ENCODE measurements at places on chromosomes 12 and 14.

DNA sequence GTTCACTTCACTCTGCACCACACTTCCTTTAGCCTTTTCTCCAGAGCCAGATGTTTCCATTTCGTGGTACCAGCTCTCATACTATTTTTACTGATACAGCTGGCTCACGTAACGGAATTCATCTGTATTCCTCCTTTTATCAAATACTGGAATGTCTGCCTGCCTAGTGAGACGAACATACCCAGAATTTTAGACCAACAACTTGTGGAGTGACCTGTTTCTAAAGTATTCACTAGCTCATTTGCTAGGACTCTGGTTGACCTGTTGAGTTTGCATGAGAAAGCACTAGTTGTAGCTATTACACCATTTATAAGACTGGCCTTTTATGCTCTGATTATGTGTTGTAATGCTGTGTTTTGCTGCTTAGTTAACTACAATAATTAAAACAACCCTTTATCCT lies 22.6 kb downstream of the KCNA5 start:
- no peak for DNase-seq

DNA sequence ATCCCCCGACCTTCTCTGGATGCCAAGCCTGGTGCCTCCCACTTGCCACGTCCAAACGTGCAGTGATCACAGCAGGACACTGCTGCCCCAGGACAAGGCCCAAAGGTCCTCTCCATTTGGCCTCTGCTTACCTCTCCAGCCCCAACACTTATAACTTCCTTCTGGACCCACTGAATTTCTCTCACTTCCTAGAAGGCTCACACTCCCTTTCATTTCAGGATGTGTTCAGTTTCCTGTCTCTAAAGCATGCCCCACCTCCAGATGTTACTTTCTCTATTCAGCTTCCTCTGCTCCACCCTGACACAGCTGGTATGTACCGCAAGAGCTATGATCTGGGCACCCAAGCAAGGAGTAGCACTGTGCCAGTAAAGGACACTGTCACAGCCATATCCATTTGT lies 33.0 kb downstream of the CDKL1 start:
- DNase-seq, result no peak

DNA sequence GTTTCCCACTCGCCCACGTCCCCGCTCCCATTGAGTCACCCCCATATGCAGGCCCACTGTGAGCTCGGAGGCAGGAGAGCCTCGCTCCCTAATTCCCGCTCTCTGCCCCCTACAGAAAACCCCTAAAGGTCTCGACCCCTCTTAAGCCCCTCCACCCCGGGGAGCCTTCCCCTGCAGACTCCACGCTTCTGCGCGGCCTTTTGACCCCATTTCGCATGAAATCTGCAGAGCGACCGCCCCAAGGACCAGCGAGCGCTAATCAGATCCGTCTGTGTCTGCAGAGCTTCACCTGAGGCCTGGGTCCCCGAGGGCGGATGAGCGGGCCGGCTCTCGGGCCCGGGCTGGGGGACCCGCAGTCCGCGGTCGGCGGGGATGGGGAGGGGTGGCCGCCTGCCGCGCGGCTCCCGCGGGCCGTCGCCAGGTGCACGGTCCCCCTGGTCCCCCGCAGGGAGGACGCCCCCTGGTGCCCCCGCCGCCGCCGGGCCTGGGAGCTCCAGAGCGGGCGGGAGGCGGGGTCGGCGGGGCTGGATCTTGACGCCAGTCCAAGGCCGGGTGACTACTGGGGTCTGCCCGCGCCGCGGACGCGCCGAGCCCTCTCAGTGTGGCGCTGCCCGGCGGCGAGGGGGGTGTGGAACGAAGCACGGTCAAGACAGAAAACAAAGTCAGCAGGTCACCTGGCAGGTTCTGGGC lies 10.1 kb downstream of the BMP4 start:
- DNase-seq, result peak; percentile 51

- no peak for DNase-seq
Observed at GRCh38 chr14:58635091-58635830, 2.5 kb upstream of the DACT1 start.

- DNase-seq, result no peak
Observed at GRCh38 chr12:49410818-49411217, 43.6 kb downstream of the SPATS2 start.

DNA sequence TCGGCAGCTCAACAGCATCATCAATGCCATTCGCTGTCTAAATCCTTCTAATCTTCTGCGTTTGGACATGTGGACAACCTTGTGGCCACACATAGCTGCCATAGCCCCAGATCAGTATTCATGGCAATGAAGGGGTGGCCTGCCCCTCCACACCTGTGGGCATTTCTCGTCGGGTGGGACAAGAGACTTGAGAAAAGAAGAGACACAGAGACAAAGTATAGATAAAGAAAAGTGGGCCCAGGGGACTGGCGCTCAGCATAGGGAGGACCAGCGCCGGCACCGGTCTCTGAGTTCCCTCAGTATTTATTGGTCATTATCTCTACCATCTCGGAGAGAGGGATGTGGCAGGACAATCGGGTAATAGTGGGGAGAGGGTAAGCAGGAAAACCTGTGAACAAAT lies 42.3 kb downstream of the MAGOHB start:
- no peak for DNase-seq

- DNase-seq, result no peak
Observed at GRCh38 chr14:99529899-99530298, 48.7 kb downstream of the CCNK start.

DNA sequence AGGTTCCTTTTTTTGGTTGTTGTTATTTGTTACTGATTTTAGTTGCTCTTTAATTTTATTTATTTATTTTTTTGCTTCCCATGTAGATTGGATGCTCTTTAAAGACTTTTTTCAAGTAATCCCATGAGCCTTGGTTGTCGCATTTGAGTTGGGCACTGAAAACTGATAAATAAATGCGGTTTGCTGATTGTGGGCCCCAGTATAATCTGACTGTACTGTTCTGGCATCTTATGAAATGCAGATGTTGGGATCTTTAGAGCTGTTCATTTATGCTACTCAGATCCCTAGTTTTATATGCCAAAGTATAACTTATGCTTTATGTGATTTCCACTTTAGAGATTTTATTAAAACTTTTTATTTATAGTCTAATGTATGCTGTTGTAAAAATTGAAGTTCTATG lies 33.3 kb downstream of the WNK1 start:
- DNase-seq, result no peak

- DNase-seq, result no peak
Observed at GRCh38 chr12:103994235-103994634, 28.6 kb downstream of the TDG start.

- DNase-seq, result no peak
Observed at GRCh38 chr12:117561990-117562389, 200.6 kb upstream of the NOS1 start.

DNA sequence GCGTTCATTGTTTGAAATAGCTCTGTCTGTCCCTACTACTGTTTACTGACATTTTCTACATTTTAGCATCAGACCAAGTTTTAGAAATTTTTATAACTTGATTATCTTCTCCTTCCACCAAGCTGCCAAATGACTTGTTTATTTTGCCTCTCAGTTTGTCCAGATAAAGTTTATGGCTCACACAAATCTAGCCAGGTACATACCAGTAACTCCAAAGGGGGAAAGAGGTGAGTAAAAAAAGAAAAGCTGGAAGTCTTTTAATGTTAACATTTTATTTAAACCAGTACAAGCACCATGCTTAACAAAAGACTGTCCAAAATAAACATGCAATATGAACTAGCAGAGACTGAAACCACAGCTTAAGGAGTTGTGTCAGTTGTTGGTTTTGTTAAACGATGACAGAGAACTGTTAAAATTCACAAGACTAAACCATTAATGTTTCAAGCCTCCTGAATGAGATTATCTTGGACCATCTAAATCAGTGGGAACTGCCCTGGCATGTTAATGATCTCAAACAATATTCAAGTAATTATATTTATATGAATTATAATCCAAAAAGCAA lies 14.5 kb downstream of the GMFB start:
- DNase-seq, result no peak

DNA sequence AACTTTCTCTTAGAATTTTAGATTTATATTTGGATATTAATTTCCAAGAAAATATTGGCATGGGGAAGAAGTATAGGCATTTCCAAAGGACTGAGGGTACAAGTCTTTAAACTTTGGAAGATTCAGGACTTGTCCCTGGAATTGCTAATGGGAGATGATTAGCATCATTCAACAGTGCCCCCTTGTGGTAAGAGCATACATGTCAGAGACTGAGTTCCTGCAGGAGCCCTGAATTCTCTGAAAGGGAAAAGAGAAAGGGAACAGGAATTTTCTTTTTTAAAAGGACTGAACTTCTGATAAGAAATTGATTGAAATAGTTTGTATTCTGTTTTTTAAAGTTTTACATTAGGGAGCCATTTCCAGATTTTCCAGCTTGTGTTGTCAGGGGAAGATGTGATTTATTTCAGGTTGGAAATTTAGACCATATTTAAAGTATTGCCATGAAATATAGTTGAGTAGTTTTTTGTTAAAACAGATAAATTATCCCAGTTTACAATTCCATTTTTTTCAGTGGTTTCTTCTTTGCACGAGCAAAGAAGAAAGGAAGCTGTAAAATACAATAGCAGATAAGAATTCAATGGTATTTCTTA lies 44.0 kb upstream of the REP15 start:
- peak; percentile 54 for DNase-seq

DNA sequence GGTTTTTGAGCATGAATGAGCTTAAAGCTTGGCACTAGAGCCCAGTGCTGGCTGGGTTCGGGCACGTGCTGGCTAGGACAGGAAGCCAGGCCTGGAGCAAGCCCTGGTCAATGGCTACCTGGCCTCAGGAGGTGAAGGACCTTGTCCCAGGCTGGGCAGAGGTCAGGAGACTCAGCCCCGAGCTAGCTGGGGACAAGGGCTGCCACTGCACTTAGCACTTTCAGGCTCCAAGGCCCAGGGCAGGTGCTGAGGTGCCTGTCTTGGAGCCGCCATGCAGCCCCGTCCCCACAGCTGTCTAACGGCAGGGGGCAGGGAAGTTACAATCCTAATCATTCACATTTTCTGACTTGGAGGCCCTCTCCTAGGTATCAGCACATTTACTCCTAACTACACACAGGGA lies 4.3 kb upstream of the AQP6 start:
- peak; percentile 8 for DNase-seq

- DNase-seq, result no peak
Observed at GRCh38 chr12:67594888-67595287, 53.7 kb upstream of the DYRK2 start.

DNA sequence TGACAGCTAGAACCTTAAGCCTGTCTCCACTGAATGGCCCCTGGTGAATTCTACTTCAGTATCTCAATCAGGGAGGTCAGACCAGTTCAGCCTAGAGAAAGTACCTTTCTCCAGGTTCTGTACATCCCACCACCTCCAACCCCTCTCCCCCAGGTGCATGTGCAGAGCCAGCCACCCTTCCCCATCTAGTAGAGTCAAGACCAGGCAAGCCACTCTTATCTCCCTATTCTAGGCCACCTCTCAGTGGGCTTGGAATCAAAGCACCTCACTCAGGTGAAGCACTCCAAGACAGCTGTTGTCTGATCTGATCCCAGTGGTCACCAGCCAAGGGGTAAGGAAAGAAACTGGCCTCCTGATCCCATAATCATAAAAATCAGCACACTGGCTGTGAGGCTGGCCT lies 340.9 kb downstream of the BCL11B start:
- no peak for DNase-seq

DNA sequence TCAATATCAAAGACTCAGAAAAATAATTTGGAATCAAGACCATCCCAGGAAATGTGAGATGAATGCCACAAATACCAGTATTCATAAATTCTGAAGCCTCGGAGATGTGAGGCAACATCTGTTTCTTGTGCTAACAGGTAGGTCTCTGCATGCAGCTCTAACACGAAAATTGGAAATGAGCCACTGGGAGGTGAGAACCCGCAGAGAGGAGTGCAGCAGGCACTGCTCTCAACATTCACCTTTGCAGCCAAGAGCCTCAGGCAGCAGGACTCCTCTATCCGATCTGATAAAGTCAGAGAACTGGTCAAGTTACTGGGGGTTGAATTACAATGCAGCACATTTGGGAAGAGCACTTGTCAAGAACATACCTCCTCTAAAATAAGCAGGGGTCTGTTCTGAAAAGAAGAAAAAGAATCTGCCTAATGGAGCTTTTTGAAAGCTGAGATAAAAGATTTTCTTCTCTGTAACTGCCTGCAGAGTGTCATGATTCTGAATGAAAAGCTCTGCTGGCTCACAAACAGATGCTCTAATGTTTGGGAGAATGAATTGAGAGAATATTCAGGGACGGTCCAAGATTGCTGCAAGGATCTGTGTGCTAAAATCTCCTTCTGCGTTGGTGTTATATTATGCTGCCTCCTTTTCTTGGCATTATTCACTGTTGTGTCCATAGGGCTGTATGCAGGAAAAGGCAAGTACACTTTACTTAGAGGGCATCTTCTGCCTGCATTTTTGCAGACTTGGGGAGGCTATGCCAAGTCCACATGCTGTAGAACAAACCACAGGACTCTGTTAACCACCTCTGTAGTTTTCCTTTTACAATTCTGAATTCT lies 209.6 kb upstream of the KRR1 start:
- DNase-seq, result peak; percentile 38

DNA sequence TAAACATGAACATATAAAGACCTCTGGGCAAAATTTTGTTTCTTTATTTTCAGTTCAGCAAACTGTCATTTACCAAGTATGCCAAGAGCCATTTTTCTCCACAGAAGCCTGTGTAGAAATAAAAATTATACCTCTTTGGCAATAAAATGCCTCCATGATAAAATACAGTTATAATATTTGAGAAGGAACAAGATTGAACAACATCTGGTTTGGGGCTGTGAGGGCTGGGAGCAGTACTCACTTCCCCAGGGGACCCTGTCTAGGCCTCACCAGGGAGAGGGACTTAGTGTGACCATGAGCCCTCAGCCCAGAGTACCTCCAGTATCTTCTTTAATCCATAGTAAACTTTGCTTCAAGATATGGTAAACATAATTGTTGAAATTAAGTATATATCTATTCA lies 65.1 kb downstream of the DAAM1 start:
- no peak for DNase-seq

DNA sequence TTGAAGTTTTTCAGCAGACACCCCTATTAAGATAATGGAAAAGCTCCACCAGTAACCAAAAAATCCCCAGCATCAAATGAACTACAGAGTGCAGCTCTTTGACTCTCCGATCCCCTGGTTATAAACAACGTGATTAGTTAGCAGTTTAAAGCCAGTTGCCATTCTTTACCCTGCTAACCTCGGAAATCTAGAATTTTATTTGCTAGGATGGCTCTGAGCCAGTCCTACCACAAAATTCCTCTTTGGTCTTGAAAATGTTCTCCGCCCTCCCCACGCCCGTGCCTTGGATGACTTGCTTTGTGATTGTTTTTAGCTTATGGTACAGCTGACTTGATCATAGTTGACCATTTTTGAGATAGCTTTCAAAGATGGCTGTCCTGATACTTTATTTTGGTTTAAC lies 1.2 kb downstream of the KLHDC2 start:
- DNase-seq, result peak; percentile 12

DNA sequence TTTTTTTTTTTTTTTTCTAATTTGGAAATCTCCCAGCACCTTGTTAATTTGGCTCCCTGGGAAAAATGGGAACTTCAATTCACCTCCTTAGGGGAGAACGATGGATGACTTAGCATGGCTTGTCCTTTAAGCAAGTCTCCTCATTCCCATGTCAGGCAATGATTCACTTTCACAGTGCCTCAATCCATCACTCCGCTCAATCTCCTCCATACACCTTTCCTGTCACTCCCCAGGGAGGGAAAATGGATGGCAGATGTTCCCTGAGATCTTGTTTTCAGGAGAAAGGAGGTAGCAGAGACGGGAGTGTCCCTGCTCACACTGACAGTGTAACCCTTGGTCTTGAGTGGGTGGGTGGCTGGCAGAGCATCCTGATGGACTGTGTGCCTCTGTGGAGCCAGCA lies 51.0 kb downstream of the SLC8A3 start:
- no peak for DNase-seq

All from SK-N-SH (cell line).